Stimulated activated CD4-positive, alpha-beta T cell treated with anti-CD3 and anti-CD28 coated beads, Interleukin-15, amount 100 ng/mL, for 1 hour (primary cell): ENCODE measurements at places on chromosomes 4 and X.

DNA sequence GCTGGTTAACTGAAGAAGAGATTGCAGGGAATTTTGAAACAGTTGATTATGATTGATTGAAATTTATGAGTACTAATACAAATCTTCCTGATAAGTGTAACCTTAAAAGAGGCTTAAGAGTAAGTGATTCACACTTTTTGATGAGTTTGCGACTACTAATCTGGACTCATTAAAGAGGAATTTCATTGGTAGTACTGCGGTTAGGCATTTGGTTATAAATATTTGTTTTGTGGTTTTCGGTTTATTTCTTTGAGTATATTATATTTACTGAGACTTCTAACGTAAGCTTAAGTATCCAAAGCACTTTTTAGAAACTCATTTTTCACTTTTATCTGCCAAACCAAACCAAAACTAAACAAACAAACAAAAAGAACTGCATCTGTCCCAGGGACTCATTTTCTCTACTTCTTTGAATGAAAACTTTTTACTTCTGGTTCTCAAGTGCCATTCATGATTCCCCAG is 20.7 kb downstream of the SLIT2 start:
- no peak for DNase-seq

DNA sequence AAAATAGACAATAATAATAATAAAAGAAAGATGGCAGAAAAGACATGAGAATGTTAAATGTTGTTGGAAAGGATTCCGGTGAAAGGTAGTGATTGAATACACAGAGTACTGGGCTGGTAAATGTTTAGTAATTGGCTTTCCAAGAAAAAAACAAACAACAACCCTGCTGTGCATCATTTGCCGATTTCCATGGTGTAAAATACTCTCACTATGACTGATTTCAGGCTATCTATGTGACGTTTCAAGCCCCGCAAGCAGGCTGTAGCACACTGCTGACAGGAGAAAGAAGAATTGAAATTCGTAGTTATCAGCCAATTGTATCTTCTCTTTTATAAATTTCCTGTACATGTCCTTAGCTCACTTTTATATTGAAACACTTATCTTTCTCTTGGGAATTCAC is 13.6 kb upstream of the SEPTIN6 start:
- no peak for DNase-seq

GRCh38 chrX:38175139-38175538 is 45.5 kb downstream of the SRPX start:
- no peak for DNase-seq

DNA sequence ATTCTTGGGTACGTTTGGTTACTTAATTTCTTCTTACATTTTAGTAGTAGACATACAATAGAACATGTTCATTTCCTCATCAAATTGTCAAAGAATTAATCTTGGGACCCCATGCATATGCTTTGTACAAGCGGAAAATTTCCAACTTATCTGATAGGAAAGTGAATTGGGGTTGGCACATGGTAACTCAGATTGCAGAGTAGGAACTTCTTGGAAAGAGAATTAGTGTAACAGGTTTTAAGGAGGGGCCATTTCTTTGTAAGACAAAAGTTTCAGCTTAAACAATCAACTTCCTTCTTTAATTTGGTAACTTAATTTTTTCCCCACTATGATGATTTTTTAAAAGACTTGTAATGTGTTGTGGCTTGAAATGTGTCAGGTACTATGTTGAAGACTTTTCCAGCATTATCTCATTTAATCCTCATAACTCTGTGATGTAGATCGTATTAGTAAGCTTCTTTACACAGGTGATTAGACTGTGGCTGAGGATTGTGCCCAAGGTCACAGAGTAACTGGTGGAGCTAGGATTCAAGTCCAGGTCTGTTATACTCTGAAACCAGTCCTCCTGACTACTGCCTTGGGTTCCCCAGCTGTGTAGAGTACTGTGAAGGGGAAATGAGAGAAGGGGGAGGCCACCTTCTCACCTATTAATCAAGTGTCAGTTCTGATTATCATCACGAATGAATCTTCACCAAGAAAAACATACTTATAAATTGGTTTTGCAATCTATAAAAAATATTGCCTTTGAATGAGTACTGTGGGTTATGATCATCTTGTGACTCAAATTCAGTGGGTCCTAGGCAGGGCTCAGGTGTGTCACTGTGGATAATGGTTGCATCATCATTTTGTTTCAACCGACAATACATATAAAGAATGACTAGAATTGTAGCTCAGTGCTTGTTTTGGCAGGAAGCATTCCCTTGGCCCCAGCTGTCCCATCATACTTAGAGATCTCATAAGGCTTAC is 4.3 kb downstream of the GK start:
- DNase-seq = no peak

GRCh38 chr4:125705681-125706080 is 390.9 kb downstream of the FAT4 start:
- DNase-seq = no peak

- no peak for DNase-seq
Measured at GRCh38 chrX:148723551-148723950, 223.1 kb downstream of the AFF2 start.

DNA sequence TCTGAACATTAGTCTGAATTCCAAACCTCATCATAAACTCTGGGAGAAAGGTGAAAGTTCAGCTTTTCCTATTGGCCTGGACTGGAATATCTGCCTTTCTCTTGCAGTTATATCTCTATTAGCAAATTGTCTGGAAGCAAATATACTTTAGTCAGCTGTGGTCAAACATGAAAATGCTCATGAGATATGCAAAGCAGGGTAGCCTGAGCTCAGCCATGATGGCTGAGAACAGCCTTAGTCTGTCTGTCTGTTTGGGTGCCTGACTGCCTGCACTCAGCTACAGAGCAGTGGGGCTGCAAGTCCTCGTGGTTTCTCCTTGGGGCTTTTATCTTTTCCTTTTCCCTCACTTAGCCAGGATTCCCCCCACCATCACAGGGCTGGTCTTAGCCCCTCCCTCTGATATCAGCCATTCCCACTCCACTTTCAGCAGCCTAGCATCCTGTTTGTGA is 19.5 kb upstream of the PGRMC2 start:
- DNase-seq = no peak

DNA sequence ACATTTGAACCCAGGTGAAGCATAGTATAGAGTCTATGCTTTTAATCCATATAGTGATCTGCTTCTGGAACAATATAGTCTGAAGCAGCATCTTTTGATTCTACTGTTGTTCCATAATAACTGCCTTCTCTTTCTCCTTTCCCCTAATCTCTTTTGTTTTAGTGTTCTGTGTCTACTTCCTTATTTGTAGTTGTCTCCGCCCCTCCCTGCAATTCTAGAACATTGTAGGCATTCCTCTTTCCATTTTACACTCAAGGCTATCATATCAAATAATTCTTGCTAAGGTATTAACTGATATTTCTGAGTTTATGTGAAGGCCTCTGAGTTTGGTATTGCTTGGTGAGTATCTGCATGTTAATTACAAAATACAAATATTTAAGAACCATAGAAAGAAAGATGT is 11.6 kb downstream of the BLTP1 start:
- no peak for DNase-seq

DNA sequence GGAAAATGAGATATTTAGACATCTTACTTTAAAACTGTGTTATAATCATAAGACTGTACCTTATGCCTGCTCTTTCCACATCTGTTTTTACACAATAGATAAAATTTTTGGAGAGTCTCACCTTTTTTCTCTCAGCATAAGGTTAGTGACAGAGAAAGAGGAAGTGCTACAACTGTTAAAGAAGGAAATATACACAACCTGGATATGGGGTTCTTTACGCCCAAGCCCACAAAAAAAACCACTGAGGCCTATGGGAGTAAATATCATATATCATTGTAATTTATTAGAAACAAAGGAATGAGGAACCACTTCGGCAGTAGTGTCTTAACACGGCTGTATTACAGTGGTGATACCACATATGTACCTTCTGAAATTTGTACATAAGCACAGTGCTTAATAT is 265.9 kb upstream of the GK2 start:
- DNase-seq = no peak
